NCI-H2171 treated with DMSO at 0.1 percent for 48 hours (cell line): ENCODE measurements at places on chromosomes 12 and 14.

GRCh38 chr14:100562751-100563150, 24.5 kb downstream of the BEGAIN start:
- DNase-seq, result no peak

GRCh38 chr12:116159593-116160200, 117.8 kb downstream of the MED13L start:
- no peak for DNase-seq

DNA sequence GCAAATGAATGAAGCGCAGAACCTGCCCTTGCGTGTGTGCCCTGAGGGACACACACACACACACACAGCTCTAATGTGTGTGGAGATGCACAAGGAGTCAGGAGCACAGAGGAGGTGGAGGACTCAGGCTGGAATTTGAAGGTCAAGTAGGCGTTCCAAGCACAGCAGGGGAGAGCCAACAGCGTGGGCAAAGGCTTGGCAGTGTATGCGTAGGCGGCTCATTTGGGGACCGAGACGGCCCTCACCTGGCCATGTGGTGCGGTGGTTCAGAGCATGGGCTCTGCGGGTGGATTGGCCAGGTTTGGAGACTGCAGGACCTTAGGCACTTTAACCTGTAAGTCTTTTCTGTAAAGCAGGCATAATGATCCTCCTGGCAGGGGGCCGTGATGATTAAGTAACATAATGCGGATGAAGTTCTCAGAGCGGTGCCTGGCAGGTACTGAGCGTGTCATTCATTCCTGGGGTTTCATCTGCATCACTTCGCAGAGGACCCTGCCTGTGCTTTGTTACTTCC, 69.5 kb upstream of the SLC24A4 start:
- DNase-seq, result peak; percentile 35

- DNase-seq, result no peak
These were observed 230.5 kb downstream of the ATP23 start for GRCh38 chr12:58171914-58172313.

DNA sequence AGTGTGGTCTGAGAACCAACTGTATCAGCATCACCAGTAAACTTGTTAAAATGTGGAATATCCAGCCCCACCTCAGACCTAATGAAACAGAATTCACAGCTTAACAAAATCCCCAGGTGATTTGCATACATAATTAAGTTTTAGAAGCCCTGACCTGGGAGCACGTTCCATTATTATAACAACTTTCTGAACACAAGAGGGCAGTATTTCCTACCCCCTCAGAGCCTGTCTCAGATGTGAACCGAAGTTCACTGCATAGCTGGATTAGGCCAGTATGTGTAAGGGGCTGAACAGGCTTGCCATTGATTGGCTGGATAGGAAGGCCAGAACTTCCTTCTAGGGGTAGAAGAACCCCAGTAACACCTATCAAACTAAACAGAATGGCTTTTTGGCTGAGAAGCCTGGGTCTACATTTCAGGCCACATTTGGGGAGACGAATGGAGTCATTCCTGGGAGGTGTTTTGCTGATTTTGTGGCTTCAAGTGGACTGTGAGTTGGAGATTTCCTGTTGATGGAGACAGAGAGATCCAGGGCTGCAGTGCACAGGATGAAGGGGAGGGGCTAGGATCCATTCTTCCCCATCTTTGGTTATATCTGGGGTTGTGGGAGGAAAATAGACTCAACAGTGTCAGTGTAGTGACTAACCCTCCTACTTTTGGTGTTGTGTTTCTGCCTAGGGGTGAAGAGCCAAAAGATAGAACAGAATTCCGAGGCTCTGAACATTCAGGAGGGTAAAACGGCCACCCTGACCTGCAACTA, 94.7 kb upstream of the OR4E1 start:
- peak; percentile 64 for DNase-seq
